NCI-H2081 (cell line): ENCODE measurements at places on chromosomes 16 and 17.

DNA sequence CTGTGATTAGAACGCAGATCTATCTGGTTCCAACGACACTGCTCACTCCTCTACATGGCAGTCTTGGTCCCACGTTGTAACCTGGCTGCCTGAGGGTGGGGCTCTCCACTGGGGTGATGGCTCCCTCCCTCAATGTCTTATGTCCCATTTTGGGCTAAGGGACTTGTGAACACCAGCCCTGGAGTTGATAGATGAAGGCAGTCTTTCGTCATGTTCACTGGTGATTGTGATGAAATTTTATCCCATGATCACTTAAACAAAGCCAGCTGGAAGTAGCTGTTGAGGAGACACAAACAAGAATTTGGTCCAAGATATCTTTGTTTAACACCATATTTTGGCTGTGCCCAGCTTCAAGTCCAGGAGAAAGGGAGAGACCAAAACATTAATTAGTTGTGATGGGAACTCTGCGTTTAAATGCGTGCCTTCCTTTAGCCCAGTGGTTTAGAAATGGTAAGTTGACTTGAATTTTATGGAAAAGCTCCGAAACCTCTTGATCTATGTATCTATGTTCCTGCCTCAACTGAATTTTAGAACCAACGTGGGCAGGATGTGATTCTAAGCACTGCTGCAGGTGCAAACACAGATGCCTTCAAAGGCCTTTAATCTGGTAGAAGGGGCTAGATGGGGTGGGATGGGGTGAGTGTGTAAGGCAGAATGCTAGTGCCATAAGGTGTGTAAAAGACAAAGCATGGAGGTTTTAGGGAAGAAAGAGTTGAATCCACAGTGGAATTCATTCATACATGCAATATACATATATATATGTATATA lies 186.8 kb upstream of the IRX3 start:
- DNase-seq: no peak

DNA sequence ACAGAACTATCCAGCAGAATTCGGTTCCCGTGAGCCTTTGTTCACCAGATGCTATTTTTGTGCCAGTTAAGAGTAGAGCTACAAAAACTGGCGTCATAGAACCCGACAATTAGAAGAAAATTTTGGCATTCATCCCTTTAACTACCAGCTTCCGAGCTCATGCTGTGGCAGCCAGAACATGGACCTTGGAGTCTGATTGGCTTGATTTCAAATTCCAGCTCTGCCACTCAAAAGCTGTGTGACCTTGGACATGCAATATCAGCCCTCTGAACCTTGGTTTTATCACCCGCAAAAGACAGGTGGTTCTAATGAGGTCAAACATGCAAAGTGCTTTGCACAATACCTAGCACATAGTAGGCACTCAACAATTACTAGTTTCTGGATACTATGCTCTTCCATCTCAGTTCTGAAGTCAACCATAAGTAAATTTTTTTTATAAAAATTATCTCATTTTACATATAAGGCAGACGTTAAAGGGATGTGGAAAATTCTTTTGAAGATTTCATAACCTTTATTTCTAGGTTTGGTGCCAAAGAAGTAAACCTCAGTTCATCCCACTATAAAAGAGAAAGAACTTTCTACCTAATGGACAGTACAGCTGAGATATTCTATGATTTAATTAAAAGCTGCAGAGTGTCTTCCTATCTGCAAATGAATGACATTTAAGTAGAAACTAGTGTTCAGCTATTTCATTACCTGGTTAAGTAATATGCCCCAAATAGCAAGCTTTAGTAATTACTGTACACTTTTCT lies 331.5 kb downstream of the HAPSTR1 start:
- DNase-seq: no peak

DNA sequence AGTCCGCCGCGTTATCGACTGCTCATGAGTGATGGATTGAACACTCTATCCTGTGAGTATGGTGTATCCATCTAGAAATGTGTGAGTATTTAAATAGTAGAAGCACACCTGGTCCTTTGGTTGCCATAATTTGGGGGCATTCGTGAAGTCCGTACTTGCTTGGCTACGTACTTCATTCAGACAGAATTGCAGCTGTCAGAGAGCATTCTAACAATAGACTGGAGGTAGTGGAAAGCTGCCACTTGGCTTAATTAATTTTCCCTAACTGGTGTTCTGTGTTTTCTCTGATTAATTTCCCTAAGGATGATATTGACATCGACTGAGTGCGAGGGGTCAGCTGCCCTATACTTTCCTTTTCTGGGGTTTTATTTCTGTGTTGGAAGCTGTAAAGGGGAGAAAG lies 14.1 kb downstream of the RPA1 start:
- DNase-seq: no peak

DNA sequence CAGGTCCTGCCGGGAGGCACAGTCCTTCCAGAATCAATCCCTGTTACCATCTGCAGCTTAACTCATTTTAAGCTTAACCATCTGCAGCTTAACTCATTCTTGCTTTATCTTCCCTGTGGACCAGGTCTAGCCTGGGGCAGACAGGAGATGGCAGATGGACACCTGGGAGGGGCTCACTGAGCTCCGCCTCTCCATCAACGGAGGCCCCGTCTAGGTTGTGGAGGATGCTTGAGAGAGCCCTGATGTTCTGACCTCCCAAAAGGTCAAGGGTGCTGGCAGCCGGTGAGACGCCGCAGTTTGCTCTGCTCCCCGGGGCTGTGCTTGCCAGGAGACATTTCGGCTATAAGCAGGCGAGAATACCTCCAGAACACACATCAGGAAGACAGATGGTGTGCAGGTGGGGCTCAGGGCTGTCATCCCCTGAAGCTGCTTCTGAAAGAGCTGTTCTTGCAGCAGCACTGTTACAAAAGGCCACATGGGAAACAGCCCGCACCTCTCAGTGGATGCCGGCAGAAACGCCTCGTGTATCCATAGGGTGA lies 41.3 kb downstream of the BAIAP2 start:
- DNase-seq: no peak

- DNase-seq: no peak
Measured at GRCh38 chr16:58458606-58459343, 41.2 kb upstream of the NDRG4 start.

GRCh38 chr17:40525294-40525693 lies 23.9 kb upstream of the TNS4 start:
- DNase-seq: no peak

DNA sequence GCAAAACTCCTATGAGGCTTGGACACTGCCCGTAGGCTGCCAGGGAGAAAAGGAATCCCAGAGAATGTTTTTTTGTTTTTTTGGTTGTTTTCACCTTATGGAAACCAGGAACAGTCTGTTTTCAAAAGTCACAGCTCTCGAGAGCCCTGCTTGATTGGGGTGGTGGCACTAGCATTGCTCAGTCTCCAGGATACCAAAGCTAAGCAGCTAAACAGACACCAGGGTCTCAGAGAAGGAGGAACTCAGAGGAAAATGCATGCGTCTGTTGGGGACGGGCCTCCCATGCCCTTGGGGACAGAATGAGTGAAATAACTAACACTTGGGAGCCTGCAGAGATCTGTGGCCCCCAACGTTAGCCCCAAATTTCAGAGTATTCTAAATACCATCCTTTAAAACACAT lies 178.8 kb downstream of the SOX9 start:
- DNase-seq: no peak

GRCh38 chr17:77530591-77530990 lies 389.8 kb downstream of the SEC14L1 start:
- DNase-seq: no peak

GRCh38 chr16:83473926-83474650 lies 333.7 kb upstream of the HSBP1 start:
- DNase-seq: no peak

DNA sequence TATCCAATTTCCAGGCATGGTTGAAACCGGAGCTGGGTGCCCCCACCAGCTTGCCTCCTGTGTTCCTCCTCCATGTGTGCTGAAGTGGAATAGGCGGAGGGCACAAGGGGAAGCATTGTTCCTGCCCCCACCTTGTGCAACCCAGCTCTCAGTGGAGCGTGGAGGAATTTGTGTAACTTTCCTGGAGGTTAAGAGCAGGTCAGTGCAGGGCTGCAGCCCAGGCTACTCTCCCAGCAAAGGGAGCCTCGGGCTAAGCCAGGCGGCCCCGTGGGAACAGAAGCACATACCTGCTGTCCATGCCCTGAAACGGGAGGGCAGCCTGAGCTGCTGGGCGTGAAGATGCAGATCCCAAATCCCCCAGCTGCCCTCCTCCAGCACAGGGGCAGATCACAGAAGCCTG lies 158.8 kb upstream of the LHX1 start:
- no peak for DNase-seq

GRCh38 chr17:77377710-77378235 lies 237.0 kb downstream of the SEC14L1 start:
- DNase-seq: no peak

- no peak for DNase-seq
Measured at GRCh38 chr17:72143245-72143644, 22.4 kb downstream of the SOX9 start.

DNA sequence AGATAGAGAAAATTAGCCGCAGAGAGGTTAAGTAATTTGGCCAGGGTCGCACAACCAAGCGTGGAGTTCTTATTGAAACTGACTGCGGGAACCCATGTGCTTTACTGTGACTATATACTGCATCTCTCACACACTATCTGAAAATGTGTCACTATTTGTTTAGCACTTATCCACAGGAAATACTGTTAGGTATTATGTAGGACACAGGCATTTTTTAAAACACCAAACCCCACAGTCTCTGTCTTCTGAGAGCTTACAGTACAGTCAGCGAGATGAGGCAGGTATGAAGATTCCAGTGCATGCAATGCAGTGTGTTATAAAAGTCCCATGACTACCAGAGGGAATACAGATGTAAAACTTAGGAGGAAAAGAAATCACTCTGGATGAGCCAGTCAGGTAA lies 11.3 kb downstream of the RBL2 start:
- DNase-seq: no peak

GRCh38 chr16:85134076-85134788 lies 22.0 kb upstream of the CIBAR2 start:
- no peak for DNase-seq

GRCh38 chr17:2682176-2682938 lies 29.2 kb downstream of the CLUH start:
- no peak for DNase-seq

DNA sequence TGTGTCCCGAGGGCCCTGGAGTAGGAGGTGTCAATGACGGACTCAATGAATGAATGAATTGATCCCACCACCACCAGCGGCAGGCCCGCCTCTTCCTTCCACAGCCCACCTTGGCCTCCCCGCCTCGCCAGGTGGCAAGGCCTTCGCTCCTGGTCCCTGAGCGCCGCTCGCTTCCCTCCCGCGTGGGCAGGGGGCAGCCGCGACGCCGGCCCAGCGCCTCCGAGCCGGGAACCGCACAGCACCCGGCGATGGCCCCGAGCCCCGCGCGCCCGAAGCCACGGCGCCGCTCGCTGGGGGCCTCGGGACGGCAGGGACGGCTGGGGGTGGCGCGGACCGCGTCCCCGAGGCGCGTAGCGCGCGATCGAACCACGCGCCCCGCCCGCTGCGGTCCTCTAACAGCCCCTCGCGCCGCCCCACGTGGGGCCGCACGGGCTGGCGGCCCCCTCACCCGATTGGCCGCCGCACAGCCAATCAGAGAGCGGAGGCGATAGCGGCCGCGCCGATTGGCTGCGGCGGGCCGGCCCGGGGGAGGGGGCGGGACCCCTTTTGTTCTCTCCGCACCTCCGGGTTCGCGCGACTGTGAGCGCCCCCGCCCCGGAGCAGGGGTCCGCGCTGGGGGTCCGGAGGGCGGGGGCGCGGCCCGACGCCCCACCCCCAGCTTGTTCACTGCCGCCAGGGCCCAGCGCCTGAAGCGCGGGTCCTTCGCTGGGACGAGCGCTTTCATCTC lies 31.4 kb downstream of the ACTG1 start:
- peak; percentile 80 for DNase-seq

DNA sequence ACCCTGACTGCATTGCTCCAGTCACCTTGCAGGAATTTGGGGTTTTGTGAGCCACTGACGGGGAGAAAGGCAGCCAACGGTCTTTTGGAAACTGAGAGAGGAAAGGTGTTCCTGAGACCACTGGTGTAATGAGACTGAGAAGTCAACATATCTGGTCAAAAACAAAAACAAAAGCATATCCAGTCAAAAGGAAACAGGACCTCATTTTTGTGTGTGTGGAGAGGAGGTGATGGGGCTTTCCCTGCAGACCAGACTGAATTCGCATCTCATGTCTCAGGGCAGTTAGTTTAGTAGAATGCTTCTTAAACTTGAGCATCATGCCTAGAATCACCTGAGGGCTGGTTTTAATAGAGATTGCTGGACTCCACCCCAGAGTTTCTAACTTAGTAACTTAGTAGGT lies 198.4 kb downstream of the COPRS start:
- no peak for DNase-seq

DNA sequence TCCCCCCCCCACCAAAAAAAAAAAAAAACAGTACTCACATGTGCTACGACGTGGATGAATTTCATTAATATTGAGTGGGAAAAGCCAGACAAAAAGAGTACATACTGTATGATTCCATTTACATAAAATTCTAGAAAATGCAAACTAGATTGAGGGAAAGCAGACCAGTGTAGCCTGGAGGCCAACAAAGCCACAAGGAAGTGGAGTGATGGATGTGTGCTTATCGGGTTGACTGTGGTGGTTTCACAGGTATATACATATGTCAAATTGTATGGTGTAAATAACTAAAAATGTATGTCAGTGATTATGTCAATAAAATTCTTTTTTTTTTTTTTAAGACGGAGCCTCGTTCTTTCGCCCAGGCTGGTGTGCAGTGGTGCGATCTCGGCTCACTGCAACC lies 1.9 kb upstream of the PLD6 start:
- DNase-seq: no peak

DNA sequence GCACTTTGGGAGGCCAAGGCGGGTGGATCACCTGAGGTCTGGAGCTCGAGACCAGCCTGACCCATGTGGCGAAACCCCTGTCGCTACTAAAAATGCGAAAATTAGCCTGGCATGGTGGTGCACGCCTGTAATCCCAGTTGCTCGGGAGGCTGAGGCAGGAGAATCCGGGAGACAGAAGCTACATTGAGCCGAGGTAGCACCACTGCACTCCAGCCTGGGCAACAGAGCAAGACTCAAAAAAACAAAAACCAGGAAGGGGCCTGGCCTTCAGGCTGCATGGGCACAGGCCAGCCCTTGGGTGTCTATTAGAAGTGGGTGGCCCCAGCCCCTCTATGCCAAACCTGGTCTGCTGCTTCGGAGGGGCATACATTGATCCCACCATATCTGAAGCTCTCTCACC lies 56.0 kb downstream of the PSMD12 start:
- DNase-seq: no peak

DNA sequence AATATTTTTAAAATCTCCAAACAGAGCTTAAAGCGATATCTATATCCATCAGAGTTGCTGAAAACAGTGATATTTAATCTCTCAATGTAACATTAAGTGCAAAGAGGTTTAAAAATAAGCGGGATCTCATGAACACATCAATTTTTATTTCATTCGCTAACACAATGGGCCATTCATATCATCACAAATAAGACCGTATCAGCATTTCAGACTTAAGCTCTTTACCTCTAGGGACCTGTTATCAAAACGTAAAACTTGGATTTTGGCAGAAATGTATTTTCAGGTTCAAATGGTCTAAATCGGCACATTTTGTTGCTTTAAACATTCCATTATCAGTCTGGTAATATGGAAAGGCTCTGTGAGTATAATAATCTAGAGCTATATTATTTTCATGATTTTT lies 77.9 kb downstream of the TOX3 start:
- no peak for DNase-seq
